NCI-H446 (cell line): ENCODE measurements at places on chromosomes 4 and X.

GRCh38 chr4:155532373-155533085 is 134.1 kb upstream of the GUCY1A1 start:
- DNase-seq: no peak

DNA sequence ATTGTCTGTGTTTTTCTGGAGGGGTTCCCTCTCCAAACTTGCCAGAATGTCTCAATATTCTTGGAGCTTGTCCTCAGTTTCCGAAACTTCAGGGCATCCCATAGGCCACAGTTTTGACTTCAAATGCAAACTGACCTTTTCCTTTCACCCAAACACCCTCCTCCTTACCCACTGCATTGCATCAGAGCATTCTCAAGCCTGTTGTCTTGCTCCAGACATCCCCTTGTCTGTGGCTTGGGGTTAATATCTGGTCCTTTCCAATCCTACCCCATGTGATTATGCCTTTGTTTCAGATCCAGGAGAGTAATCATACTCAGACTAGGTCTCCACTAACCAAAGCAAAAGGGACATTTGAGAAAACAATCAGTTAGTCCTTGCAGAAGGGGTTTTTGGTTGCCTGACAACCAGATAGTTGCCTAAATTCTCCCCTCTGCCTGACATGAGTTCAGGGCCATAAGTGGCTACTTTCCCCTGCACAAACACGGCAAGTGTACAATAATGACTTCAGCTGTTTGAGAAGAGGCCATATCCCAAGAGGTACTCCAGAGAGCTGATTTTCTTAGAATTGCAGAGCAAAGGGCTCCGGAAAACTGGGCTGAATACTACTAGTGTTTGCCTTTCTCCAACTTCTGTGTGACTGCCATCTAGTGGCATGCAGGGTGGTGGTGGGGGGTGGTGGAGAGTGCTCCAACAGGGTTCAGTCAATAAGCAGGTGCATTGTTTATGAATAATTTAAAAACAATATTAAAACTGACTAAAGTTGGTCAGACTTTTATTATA is 130.2 kb downstream of the CHRDL1 start:
- no peak for DNase-seq

DNA sequence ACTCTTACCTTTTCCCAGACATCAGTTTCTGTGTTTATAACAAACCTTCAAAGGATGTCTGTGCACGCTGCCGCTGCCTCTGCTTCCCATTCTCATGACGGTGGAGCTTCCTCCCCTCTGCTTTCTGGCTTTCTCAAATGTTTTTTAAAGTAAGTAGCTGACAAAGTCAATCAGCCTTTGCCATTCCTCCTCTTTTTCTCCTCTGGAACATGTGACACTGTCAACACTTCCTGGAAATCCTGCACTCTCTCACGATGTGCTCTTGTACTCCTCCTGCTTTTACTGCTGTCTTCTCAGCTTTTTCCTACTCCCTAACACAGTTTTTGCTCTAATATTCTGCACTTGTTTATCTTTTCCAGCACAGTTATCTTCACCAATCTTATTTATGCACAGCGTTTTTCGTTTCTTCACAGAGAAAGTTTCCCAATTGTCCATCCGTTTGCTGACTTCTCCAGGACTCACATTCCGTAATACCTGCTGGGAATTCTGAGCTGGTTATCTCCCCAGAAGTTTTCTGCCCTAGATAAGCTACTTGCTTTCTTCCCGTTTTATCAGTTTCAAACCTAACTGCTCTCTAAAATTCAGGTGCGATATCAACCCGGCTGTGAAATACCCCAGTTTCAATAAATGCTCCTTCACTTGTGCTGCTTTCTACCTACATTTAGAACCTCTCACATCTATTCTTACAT is 465.6 kb upstream of the AGA start:
- no peak for DNase-seq

DNA sequence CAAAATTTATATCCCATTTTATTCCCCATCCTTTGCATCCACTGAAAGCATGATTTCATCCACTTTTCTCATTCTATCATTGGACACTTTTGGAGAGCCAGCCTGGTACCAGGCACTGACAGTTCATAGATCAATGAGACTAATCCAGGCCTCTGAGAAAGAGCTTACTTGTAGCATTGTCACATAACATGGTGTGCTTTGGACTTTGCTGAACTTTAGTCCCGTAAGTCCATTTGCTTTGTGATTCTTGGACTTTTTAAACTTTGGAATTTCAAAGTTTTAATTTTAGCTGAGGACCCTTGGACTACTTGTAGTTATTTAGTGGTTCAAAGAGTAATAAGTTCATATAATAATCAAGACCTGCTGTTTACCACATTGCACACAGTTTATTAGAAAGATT is 11.5 kb downstream of the LIAS start:
- DNase-seq: no peak

DNA sequence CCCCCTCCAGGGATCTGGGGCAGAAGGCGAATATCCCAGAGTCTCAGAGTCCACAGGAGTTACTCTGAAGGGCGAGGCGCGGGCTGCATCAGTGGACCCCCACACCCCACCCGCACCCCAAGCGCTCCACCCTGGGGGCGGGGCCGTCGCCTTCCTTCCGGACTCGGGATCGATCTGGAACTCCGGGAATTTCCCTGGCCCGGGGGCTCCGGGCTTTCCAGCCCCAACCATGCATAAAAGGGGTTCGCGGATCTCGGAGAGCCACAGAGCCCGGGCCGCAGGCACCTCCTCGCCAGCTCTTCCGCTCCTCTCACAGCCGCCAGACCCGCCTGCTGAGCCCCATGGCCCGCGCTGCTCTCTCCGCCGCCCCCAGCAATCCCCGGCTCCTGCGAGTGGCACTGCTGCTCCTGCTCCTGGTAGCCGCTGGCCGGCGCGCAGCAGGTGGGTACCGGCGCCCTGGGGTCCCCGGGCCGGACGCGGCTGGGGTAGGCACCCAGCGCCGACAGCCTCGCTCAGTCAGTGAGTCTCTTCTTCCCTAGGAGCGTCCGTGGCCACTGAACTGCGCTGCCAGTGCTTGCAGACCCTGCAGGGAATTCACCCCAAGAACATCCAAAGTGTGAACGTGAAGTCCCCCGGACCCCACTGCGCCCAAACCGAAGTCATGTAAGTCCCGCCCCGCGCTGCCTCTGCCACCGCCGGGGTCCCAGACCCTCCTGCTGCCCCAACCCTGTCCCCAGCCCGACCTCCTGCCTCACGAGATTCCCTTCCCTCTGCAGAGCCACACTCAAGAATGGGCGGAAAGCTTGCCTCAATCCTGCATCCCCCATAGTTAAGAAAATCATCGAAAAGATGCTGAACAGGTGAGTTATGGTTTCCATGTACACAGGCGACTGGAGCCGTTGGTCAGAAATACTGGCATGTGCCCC is at the start of gene CXCL1:
Gene CXCL1 (plus strand): TSS at position 264 of the 926 bp plus-strand sequence. CDS start 78 bp downstream, at position 342.
- DNase-seq: no peak

GRCh38 chrX:38675856-38676255 is 114.5 kb downstream of the TSPAN7 start:
- no peak for DNase-seq
